Uterus (tissue), 4 donors: ENCODE measurements at places on chromosomes 4 and X. TPM values are rescaled to one million over a fixed set of nuclear protein-coding genes. Genes with fewer than 3 reads are reported as not detected.

DNA sequence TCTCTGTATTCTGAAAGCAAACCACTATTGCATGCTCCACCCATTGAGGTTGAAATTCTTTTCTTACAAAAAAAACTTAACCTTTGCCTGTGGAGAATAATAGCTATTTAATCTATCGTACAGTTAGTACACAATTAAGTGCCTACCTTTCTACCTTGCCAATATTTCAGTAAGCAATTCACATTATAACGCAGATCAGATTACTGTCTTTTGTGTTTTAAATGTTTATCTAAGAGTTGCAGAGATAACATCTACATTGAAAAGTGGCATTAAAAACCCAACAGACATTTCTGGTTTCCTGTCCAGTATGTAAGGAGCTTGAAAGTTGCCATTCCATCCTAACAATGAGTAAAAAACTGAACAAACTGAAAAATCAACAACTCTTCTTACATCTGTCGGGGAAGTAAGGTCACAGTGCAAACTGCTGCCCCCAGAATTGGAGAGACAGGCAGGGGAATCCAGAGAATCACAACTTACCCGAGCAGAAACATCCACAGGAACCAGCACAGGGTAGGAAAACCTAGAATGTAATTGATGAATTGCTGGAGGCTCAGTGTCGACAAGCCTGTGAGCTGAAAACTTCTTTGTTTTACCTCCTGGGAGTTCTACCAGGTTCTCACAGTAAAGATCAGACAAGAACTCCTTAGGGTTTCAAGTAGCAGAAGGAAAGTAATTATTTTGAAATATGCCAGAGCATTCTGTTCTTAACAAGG is 27.3 kb upstream of the ACSL4 start:
- DNase-seq = no peak

DNA sequence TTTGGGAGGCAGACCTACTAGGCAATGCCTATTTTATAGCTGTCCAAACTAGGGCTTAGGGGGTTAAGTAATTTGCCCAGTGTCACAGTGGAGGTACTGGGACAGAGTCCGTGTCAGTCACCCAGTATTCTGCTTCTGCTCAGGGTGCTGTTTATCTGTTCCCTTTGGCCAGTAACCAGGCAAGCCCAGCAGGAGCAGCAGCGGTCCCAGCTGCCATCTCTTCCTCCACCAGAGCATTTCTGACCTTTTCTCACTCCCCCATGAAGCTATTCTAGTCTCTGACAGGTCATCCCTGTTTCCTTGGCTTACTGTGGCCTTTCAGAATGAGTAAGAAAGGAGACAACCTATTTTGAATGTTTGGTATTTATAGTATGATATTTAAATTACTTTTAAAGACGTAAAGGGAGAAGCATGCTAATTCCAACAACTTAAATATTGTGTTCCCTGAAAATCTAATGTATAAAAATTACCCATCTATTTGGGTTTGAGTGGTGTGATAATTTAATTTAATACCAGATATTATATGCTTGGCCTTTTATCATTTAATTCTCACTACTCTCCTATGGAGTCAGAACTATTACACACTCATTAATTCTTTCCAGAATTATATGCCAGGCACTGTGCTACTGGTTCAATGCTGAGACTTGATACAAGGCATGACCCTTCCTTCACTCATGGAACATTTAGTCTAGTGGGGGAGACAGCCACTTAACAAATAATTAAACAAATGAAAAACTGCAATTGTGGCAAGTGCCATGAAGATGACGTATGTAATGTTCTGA is 60.6 kb downstream of the RPS6KA3 start:
- no peak for DNase-seq

DNA sequence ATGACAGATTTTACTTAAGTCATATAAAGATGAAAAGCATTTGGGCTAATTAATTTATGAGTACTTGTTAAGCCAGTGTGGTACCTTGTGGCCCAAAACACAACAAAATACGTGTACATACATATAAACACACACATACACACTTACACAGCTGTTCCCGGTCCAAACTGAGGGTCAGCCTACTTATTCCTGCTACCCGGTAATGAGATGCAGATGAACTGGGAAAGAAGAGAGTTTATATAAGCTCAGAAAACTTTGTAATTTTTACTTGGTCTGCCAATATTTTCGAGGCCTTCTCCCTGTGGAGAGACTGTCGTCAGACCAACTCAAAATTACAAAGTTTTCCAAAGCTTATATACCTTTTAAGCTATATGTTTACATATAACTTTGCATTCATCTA is 25.8 kb upstream of the PBDC1 start:
- DNase-seq = no peak

DNA sequence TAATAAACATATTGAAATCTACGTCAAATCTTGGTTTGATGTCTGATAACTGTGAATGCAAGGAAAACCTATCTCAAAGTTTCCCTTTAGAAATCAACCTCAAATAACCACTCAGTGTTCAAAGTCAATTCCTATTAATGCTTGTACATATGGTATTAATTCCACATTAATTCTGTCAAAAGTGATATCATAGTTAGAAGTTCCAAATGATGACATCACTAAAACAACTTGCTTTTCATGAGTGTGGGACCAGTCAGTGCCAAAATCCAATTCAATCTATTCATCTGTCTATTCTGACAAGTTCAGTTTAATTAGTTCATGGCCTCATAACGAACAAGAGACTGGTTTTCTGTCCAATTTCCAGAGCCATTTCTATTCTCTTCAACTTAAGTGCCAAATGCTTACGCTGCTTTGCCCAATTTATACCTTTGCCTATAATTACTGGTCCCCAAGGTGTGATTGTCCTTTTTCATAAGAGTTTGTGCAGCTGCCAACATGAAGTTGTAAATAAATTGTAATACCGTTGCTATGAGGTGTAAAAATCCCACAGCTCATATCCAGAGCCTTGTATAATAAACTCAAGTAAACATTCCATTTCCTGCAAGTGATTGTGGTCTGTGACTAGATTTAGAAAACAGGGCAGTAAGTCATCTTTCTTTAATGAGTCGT is 476.2 kb downstream of the RAB28 start:
- DNase-seq = no peak

DNA sequence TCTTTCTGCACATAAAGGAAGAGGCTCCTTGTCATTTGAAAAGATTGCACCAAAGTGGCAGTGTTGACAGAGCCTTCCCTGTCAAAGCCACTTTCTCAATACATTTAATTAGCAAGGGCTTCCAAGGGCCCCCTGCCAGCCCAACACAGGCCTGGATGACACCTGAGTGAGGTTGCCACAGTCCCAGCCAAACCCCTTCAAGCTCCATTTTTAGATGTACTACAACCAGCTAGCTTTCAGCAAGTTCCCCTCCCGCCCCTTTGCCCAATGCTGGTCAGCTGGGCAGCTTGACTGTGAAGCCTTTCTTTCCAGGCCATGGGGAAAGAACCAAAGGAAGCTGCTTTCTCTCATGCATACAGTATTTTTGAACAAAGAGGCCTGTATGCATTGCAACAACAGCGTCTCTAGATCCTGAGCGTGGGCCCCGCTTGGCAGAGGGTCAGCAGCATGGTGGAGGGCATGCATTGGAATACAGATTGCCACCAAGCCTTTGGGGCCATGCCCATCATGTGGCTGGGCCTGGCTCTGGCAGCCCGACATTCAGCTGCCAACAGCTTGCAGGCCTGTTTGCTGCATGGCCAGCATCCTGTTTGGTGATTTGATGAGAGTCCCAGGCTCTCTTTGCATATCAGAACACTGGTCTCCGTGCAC is 261.1 kb upstream of the GATB start:
- DNase-seq = no peak

DNA sequence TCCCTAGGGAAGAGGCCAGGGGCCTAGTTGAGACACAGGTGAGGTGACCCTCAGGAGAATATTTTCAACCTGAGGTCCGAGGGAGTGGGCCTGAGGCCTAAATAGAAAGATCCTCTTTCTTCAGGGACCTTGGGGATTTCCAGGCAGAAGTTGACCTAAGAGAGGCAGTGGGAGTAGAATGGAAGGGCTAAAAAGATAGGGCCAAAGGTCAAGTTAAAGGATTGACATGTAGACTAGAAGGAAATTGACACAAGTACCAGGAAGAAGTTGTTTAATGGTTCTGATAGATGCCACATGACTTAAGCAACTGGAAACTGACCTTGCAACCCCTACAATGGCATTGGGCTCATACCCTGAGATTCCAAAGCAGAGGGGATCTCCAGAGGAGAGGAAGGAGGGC is 76.9 kb downstream of the SHROOM3 start:
- no peak for DNase-seq

GRCh38 chrX:50768801-50769200 is 45.2 kb downstream of the SHROOM4 start:
- DNase-seq = no peak

GRCh38 chr4:17758485-17758884 is 22.9 kb downstream of the FAM184B start:
- no peak for DNase-seq

DNA sequence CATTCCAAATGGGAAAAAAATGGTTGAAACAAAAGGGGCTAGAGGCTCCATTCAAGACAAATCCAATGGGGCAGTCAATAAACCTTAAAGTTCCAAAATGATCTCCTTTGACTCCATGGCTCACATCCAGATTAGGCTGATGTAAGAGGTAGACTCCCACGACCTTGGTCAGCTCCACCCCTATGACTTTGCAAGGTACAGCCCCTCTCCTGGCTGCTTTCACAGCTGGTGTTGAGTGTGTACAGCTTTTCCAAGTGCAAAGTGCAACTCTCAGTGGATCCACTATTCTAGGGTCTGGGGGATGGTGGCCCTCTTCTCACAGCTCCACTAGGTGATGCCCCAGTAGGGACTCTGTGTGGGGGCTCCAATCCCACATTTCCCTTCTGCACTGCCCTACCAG is 21.5 kb downstream of the SULT1B1 start:
- no peak for DNase-seq

DNA sequence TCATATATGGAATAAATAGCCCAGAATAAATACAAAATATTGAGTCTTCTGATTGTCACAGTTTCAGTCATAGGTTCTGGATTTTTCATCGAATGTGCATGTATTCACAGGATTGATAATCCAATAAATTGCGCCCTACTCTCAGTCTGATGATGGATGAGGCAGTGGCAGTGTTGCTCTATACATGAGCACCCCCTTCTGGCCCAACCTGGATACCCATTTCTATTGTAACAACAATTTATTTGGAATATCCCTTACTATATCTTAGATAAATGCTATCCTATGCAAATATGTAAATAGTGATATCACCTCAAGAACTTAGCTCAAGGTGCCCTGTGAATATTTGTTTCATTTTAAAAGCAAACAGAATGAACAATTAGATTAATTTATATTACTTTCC is 733.7 kb upstream of the PABPC4L start:
- no peak for DNase-seq

DNA sequence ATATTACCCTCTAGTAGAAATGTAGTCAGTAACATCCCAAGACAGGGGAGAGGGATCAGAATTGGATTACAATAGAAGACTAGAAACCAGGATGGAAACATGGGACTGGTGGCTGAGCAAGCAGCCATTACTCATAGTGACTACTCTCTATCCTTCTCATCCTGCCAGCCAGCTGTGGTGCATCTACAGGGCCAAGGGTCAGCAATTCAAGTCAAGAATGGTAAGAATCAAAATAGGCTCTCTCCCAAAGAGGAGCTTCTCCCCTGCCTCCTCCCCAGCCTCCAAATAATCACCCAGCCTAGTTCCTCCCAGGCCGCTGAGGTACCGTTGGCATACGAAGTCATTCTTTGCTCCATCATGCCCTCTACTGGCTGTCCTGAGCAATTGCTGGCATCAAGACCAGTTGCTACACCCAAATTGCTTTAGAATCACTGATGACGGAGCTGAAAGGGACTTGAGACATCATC is 19.4 kb downstream of the AWAT2 start:
- DNase-seq = no peak

- DNase-seq = no peak
These were observed 71.1 kb downstream of the COL25A1 start for GRCh38 chr4:109231331-109231730.

DNA sequence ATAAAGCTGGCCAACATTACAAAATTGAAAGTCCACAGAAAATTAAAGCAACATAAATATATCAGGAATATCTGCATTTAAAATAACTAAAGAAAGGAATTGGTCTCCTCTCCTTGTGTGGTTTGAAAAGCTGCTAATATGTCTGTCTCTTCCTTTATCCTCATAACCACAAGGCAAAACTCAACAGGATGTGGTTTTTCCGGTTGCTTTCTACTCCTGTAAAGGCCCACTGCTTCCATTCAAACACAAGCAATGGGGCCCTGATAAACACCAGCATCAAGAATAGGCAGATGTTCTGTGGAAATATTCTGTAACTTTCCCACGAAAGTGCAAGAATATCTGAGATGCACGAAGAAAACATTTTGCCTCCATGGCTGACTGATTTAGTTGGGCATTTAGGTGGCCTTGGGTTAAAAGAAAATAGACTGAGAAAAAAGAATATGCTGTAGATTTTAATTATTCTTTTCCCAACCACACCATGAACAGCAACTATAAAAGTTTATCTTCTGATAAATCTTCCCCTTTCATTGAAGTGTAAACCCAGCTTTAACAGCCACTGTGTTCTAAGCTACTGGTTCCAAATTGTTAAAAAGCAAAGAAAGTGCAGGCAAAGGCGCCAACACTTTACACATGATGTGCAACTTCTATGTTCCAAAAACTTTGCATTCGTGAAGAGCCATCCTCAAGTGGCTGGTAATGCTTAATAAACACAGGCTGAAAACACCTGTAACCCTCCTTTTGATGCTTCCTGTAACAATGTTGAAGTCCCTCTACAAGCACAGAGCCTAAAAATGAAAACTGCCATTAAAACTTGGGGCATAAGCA is 50.5 kb upstream of the NDST3 start:
- DNase-seq = no peak

- no peak for DNase-seq
These were observed 97.4 kb upstream of the S100G start for GRCh38 chrX:16552546-16552945.

- no peak for DNase-seq
These were observed 194.0 kb upstream of the HHIP start for GRCh38 chr4:144451766-144452450.

GRCh38 chr4:2882341-2882740 is 38.7 kb downstream of the ADD1 start:
- no peak for DNase-seq

DNA sequence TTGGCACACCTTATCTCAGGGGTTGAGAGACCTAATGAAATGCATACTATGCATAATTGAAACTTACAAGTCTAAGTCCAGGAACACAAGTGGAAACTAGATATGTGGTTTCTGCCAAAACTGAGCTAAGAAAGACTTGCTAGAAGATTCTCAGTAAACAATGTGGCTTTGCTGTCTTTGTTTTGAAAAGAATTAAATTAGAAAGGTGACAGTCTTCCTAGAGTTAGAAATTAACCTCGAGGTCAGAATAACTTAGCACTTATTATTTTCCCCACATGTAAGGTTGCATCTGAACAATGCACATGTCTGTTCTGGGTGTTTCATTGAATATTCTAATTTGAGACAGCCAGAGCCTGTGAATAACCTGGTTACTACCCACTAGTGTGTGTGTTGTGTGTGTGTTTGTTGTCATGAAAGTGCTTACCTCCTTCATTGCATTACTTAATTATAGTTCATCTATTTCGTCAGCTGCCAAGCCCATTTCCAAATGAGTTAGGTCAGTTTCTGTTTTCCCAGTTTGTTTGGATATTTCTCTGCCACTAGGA is 1.5 kb downstream of the EREG start:
- DNase-seq = no peak

PHOX2B gene
- total RNA-seq = not detected

CXorf51A gene
- total RNA-seq = not detected

CT45A3 gene
- not detected for total RNA-seq

AP1AR gene
- total RNA-seq = 37.7 TPM

VSIG1 gene
- not detected for total RNA-seq

HTT gene
- total RNA-seq = 81.4 TPM

AIFM1 gene
- 18.8 TPM for total RNA-seq

SLC7A11 gene
- total RNA-seq = 5.1 TPM

FAM133A gene
- total RNA-seq = 0.30 TPM

STBD1 gene
- 0.59 TPM for total RNA-seq

BDH2 gene
- total RNA-seq = 96.7 TPM

PCYT1B gene
- not detected for total RNA-seq
